ENCODE measurements at places on chromosomes 6 and 20.

GRCh38 chr6:25392372-25392771 lies 113.2 kb downstream of the CARMIL1 start:
- DNase-seq = peak; percentile 25

GRCh38 chr6:82063574-82063973 lies 184.0 kb downstream of the IBTK start:
- DNase-seq = no peak

GRCh38 chr6:167650730-167651317 lies 175.9 kb upstream of the AFDN start:
- DNase-seq = no peak

GRCh38 chr6:61909486-61909885 lies 376.5 kb downstream of the KHDRBS2 start:
- no peak for DNase-seq

DNA sequence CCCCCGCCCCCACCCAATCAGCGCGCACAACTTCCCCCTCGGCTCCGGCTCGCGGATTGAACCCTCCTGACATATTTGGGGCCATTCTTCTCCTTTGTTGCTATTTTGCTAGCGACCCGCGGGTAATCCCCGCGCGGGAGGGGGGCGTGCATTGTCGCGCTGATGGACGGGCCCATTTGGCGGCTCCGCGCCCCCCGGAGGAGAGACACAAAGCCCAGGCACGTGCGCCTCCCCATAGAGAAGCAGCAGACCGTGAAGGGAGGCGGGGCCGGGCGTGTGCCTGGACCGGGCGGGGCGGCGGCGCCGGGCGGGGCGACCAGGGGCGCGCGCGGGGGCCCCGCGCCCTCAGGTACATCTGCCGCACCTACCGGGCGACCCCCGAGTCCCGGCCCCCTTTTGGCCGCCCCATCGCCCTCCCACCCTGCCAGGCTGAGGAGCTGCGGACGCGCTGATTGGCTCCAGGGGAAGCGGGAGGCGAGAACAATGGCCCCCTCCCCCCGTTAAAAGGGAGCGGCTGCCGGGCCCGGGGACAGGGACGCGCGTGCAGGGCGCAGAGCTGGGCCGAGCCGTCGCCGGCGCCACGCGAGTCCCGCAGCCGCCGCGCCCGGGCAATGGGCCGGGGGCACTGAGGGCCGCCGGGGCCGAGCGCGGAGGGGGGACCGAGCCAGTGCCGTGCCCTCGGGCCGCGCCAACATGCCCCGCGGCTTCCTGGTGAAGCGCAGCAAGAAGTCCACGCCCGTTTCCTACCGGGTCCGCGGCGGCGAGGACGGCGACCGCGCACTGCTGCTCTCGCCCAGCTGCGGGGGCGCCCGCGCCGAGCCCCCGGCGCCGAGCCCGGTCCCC lies at the start of gene INSM1:
INSM1 (plus strand) TSS at position 530 of the 843 bp plus-strand sequence; CDS start at position 694, 164 bp downstream.
- no peak for DNase-seq

DNA sequence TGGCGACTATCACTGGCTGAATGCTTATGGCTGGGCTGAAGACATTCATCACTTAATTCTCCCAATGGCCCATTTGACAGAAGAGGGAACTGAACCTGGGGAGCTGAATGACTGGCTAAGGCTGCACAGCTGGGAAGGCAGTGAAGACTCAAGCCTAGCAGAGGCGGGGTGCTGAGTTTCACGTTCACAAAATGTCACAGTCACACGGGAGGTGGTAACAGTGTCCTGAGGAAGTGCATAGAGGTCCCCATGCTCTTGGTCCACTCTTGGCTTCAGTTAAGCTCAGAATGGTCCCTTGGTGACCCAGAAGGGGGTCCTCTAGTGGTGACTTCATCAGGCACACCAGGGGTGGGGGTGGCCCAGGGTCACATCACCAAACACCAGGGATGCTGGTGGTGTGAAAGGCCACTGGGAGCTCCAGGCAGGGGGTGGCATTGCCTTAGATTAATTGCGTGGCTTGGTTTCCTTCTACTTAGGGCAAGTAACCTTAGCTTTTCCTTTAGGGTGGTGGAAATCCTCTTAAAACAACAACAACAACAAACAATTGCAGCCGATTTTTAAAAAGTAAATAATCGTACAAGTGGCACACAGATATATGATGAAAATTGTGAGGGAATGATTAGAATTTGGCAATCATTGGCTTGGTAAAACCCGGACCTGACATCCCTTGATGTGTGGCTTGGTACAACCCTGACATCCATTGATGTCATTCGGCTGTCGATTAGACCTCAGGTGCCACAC lies 45.0 kb downstream of the SULF2 start:
- DNase-seq = no peak

DNA sequence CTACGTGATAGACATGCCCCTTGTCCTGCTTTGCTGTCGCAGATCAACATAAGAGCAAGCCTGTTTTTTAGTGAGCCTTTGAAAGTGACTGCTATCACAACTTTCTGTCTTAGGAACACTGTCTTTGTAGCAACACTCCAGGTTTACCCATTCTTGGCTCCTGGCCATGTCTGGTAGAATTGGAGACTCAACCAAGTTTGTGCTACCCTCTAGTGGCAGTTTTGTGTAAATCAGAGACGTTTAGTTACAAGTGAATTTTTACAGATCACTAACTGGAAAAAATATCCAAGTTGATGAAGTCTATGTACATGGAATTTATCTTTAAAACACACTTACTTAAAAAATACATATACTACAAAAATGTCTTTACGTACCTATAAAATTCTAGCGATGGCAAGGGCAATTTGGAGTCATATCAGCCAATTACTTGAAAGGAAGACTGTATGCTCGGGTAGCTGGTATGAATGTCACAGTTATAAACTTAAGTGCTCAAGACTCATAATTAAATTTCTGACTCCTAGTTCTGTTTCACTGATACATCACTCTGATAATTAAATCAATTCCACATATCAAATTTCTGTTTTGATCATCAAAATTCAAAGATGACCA lies 101.4 kb downstream of the ADGB start:
- DNase-seq = peak; percentile 81

GRCh38 chr20:270517-270916 lies 13.0 kb downstream of the DEFB132 start:
- DNase-seq = no peak

DNA sequence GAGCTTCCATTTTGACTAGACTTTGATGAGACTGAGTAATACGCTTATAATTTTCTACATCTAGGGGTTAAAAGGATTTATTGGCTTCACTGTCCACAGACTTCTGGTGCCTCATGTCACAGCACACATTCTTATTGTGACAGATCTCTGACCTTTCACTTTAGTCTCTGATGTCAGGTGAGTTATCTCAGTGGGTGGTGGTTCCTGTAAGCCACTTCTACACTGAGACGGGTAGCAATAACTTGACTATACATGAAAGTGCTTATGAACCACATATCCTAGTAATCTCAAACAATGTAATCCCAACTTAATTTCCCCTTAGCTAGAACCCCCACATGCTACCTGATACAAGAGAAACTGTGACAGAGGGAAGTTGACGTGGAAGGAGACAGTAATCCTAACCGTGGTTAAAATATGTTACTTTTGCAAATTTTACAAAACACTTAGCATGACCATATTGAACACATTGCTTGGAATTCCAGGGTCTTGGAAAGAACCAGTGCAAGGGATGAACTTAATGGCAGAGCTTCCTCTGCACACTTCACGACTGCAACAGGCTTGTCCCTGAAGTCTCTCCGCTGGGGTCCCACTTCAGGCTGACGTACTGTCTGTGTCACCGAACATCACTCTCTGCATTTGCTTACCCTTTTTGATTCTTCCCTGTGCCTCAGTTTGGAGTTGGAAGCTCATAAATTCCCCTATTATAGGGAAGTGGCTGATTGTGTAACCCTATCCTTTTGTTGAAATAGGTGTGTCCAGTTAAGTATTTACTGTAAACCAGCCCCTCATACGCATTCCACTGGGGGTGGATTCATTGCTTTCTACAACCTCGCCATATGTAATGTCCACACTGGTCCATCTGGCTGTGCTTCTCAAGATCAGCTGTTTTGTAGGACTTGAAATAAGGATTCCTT lies 6.4 kb upstream of the TRIM40 start:
- DNase-seq = no peak

- DNase-seq = peak; percentile 72
Observed at GRCh38 chr6:33384581-33385020, 7.0 kb upstream of the KIFC1 start.

DNA sequence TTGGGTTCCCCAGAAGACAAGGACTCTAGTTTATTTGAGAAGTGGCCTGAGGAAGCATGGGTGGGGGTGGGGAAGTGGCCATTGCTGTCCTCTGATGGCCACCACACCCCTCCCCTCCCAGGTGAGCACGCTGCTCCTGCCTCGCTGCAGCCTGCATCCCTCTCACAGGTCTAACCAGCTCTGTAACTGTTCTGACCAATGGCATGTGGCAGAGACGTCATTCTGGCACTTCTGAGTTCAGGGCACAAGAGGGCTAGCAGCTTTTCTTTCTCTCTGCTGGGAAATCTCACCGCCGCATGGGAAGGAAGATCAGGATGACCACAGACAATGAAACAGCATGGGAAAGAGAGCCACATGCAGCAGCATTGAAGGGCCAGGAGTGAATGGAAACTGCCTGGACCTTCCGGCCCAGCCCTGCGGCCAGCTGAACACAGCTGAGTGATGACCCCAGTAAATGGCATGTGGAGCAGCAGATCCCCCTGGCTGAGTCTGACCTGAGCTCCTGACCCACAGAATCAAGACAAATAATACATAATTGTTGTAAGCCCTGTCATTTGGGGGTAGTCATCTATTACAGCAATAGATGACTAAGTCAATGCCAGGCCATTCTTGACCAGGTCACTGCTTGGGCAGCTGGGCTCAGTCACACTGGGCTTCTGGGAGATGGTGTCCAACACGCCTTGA lies 179.8 kb downstream of the LINC00237 start:
- no peak for DNase-seq

- no peak for DNase-seq
Observed at GRCh38 chr6:17054647-17055046, 47.2 kb upstream of the STMND1 start.

GRCh38 chr6:43170931-43171706 lies at the start of gene SRF:
TSS of gene SRF (plus strand) at chr6:43171269. CDS start at chr6:43171657, 388 bp downstream.
- peak; percentile 100 for DNase-seq

- no peak for DNase-seq
Observed at GRCh38 chr6:90859612-90860011, 272.7 kb upstream of the MAP3K7 start.
